ENCODE measurements at places on chromosomes 5 and 9. TPM values are rescaled to one million over a fixed set of nuclear protein-coding genes. Genes with fewer than 3 reads are reported as not detected.

DNA sequence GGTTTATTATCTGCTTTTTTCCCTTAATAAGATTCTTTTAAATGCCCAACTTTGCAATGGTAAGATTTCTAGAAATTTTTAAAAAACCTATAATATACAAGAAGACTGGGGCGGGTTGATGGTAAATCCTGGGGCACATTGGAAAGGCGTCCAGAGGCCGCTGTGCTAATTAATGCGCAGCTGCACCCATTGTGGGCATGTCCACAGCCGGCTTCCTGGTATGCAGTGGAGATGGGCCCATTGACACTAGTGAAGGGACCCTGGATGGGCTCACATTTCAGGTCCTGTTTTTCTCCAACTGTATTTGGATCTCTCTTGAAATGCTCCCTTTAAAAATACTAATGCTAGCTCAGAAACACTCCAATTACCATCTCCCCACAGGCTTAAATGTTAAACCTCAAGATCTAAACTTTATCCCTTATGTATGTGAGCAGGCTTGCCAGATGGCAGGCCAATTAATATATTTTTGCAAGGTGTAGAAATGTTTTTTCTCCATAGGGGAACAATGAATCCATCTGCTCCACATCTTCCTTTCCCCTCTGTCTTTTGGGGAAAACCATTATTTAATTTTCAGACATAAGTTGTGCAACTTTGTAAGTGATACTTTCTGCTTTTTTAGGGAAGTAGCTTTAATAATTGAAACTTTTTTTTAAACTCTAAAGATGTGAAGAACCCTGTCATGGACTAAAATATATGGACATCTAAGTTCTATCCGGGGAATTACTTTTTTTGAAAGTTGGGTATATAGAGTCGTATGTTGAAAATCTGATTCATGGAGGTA is 177.3 kb downstream of the CD180 start:
- DNase-seq, result no peak

DNA sequence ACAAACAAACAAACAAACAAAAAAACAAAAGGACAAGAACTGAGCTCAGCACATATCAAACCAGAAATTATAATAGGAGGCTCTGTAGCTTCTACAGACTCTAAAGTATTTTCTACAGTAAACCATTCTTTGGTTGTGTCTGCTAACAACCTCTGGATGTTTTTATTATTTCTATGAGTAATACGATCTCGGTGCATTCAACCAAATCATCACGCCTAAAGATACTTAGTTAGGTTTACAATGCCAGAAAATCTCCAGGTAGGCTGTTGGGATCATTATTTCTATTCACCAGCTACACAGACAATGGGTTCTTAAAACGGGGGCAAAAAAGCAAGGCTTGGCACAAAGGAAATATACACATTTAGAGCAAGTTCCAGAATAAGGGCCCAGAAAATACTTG is 41.6 kb upstream of the ALDOB start:
- DNase-seq, result no peak

GRCh38 chr5:109931049-109931780 is 241.5 kb downstream of the MAN2A1 start:
- DNase-seq, result no peak

DNA sequence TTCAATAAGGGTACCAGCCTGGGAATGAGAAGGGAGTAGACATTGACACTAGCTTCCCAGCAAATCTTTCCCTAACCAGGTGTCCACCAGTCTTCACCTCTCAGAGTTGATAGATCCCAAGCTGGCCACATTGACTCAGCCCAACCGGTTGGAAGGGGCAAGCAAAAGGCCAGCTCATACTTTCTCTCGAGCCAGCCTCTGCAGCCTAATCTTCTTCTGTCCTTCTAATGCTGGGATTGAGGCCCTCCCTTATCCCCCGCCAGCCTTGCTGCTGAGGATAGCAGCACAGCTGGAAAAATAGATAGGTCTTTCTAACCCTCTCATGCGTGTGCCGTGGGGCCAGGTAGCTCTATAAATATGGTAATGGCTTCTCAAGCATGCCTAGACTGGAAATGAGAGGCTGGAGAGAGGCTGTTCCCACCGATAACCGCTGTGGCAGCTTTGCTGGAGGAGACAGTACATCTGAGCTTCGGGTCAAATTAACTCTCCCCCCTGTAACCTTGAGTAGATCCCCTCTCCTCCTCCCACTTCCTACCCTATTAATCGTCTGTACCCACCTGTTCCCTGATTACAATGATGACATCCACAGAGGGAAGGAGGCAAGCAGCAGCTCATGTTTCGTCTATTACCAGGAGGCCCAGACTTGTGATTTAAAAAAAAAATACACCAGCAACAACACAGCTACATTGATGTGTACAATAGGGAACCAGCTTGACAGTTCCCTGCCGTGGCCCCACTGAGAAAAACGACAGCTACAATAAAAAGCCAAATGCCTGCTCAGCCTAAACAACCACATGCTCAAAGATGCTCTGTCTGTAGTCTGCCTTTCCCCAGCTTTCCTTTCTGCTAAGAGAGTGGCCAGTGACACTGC is 219.9 kb upstream of the BRINP1 start:
- DNase-seq, result no peak

DNA sequence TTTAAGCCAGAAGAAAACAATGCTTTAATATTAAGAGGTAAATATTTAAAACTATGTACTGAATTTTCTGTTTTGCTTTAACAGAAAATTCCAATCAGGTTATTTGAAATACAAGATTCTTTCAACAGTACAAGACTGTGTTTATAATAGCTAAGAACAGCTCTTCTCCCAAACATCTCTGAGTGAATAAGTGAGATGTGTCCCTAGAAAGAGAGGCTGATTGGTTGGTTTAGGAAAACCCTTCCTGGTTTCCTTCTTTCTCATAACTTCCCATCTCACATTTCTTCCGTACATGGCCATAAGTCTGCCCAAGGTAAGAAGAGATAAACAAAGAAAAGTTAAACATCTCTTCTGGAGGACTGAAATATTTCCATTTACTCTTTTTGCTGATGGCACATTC is 145.9 kb downstream of the FANCC start:
- no peak for DNase-seq

EMB gene
- total RNA-seq, result 48.6 TPM

ADAMTS6 gene
- total RNA-seq, result 28.7 TPM
